AG09319 (cell line): ENCODE measurements at places on chromosomes 13 and 19.
A peak's percentile ranks its signal among the peaks of the same experiment; 100 is the strongest.

GRCh38 chr19:4043401-4043800 is 23.3 kb downstream of the ZBTB7A start:
- no peak for DNase-seq

DNA sequence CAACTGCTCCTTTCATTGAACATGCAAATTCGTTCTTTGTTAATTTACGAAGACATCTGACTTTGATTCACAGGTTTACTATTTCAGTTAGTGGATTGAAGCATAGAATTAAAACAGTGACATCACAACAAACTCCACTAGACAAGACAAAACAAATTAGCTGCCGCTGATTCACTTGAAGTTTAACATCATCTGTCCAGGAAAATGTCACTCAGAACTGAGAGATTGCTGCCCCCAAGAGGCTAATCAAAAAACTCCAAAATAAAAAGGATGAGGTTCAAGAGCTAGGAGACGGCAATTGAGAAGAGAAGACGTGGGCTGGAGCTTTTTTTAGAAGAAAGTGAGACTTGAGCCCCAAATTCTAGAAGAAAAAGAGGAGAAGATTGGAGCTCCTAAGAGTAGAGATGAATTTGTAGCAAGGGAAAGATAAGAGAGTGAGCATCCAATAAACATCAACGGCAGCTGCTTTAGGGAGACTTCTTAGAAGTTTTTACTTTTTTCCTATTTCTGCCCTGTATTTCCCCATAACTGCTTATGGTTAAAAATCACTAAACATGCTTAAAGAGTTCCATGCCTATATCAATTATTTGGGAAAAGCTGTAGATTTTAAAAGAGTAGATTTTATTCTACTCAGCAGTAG is 40.8 kb upstream of the TPP2 start:
- DNase-seq: no peak

- no peak for DNase-seq
These were observed 53.7 kb downstream of the CYSLTR2 start for GRCh38 chr13:48707405-48707804.

- no peak for DNase-seq
These were observed 657 bp downstream of the PLIN3 start for GRCh38 chr19:4866595-4867424.

GRCh38 chr13:63463782-63464610 is 2048.3 kb upstream of the PCDH20 start:
- no peak for DNase-seq

- DNase-seq: no peak
These were observed 194.0 kb downstream of the SHISA2 start for GRCh38 chr13:25857830-25858229.

DNA sequence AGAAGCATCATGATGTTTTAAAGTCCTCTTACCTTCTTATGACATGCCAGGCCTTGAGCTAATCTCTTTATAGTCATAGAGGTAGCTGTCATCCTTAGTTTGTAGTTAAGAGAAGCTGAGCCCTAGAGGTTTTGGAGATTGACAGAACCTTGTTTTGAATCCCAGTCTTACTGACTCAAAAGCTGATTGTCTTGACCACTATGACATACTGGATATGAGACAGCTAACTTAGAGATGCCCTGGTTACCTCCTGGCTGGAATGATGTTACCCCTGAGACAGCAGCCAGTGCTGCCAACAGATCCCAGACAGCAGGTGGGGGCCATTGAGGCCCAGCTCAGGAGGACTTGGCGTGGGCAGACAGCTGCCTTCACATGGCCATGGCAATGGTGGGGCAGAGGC is 311.0 kb downstream of the MTUS2 start:
- no peak for DNase-seq

GRCh38 chr13:49472186-49472585 is 23.6 kb upstream of the PHF11 start:
- DNase-seq: no peak

GRCh38 chr13:39894586-39894985 is 239.1 kb downstream of the COG6 start:
- no peak for DNase-seq

- DNase-seq: no peak
These were observed 796 bp upstream of the LSM14A start for GRCh38 chr19:34171539-34171876.

DNA sequence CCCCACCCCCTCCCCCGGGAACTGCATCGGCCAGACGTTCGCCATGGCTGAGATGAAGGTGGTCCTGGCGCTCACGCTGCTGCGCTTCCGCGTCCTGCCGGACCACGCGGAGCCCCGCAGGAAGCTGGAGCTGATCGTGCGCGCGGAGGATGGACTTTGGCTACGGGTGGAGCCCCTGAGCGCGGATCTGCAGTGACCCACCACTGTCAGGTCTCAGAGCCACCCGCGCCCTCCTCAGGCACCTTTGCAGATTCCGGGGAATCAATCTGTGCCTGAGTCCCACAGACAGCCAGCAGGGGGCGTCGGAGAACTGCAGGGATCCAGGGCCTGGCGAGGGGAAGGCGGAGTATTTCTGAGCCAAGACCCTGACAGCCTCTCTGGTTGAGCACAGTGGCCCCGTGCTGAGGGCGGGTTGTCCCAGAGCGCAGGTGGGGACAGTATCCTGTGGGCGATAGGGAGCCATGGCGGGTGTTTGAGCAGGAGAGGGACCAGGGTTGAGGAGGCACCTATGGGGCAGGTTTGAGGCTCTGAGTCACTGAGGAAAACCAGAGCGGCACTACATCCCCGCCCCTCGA is 30.4 kb upstream of the CYP4F8 start:
- peak; percentile 7 for DNase-seq

- no peak for DNase-seq
These were observed 58.2 kb downstream of the USP12 start for GRCh38 chr13:27113436-27113835.

DNA sequence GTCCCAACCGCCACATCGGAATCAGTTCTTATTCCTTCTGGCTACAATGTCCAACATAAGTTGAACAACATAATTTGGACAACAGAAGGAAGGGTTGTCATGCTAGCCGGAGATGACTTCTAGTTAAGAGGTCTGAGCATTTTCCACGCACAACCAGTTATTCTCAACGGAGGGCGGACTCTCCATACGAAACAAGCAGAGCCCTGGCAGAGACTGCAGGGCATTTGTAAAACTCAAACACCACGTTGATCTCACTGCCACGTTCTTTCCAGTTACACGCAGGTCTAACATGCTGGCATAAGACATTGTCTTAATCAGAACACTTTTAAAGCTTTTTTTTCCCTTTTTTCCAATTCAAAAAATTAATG is 38.3 kb upstream of the DCUN1D2 start:
- DNase-seq: no peak
